NCI-H446 (cell line): ENCODE measurements at places on chromosomes 1 and 21.

DNA sequence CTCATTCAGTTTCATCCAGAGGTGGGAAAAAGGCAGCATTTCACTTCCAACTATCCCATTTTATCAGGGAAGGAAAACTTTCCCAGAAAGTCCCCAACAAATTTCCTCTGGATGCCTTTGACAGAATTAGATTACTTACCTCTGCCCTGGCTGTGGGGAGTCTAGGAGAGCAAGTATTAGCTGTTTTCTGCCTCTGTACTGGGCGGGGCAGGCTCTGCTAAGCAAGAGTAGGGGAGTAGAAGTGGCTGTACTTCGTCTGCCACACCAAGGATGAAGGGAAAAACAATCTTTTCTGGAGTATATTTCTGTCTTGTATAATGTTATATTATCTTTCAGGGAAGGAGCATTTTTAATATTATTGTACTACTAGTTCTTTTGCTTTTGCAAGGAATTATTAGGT lies 78.5 kb downstream of the FNBP1L start:
- DNase-seq: no peak

DNA sequence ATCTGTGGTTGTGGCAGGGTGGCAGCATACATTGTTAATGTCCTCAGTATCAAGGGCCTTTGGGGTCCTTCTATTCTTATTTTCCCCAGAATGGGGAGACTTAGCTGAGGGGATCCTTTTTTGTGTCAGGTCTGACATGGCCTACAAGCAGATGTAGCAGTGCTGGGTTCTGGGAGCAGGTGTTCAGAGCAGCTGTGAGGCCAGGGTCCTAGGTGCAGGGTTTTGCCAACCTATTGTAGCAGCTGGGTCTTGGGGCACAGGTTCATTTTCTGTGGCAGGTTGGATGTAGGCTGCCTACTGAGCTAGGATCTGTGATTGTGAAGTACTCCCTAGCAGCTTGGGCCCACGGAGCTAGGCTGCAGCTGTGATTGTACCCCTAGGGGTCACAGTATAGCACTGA lies 60.1 kb downstream of the DIPK1A start:
- DNase-seq: no peak

GRCh38 chr1:107964336-107965109 lies 457 bp downstream of the VAV3 start:
- DNase-seq: no peak

DNA sequence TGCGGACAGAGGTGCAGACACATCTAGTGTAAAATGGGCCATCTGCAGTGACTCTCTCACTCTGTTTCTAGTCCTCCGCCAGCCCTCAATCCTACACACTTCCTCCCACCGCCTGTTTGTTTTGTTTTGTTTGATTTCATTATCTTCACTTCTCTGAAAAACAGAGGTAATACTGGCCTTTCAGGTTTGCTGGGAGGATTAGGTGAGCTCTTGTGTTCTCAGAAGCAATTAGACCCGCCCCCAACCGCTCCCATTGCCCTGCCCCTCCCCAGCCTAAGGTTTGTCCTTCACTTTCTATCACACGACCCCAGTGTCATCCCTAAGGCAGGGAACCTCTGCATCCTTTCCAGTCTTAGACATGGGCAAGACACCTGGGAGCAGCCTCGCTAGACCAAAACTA lies 43.2 kb upstream of the TACSTD2 start:
- no peak for DNase-seq

DNA sequence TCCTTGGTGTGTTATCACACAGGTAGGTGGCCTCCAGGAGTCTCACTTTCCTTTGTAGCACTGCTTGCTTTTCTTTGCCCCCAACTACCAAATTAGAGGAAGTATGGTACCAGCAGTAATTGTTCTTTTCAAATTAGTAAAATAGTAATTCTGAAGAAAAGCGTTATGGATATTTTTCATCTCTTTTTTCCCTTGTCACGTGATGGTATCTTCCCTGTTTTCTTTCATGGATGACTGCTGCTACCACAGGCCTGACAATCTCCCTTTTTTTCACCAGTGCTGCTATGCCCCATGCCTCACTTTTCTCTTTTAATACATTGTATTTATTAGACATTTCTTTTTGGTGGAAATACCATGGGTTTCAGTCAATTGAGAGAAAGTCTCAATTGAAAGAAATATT lies 3.3 kb downstream of the ZBTB37 start:
- no peak for DNase-seq

DNA sequence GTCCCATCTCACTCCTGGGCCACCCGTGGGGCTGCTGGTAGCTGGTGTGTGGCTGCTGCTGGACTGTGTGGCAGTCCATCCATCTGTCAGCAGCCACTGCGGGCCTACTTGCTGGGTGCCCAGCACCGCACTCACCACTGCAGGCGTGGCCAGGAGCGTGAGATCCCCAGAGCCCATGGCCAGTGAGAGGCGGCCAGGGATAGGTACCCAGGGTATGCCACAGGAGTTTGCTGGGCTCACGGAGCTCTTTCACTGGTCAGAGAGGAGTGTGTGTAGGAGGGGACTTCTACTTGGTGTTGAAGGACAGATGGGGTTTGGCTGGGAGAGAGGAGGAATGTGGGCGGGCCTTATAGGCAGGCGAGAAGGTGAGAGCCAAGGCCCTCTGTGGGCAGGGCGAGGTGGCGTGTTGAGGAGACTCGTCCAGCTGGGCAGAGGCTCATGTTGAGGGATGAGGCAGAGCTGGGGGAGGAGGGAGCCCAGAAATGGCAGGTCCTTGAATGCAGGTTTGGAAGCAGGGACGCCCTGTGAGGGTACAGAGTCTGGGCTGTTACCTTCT lies 15.0 kb downstream of the QSOX1 start:
- no peak for DNase-seq

- DNase-seq: no peak
Measured at GRCh38 chr1:70314706-70315304, 39.7 kb downstream of the ANKRD13C start.

GRCh38 chr1:233278631-233279030 lies 16.9 kb downstream of the PCNX2 start:
- no peak for DNase-seq

DNA sequence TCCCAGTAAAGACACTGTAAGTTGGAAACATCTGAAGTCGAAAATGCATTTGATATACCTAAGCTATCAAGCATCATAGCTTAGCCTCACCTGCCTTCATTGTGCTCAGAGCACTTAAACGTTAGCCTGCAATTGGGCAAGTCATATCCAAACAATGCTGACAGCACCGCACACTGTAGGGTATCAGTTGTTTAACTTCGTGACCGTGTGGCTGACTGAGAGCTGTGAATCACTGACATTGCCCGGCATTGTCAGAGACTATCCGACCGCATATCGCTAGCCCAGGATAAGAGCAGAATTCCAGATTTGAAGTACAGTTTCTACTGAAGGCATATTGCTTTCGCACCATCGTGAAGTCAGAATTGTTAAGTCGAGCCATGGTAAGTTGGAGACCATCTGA lies 41.5 kb downstream of the GALNT2 start:
- DNase-seq: no peak
